ENCODE measurements at places on chromosomes 5 and 9.

- no peak for DNase-seq
Measured at GRCh38 chr5:138305797-138306196, 25.8 kb downstream of the CDC25C start.

DNA sequence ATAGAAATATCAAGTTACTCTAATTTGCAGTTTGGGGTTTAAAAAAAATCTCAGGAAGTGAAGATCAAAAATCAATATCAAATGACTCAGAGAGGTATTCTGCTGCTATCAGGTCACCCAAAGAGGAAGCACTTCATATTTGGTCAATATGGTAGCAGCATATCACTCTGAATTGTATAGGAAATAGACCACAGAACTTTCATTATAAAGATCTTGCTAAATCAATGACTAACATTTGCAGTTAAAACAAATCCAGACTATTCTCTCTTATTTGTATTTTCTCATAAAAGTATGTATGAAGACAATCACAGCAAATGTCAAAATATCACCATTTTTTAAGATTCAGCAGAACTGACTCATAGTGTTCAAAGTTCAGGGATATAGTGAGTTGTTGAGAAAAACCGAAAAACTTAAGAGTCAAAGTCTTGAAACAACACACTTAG, 105.8 kb upstream of the PCSK1 start:
- DNase-seq = no peak

DNA sequence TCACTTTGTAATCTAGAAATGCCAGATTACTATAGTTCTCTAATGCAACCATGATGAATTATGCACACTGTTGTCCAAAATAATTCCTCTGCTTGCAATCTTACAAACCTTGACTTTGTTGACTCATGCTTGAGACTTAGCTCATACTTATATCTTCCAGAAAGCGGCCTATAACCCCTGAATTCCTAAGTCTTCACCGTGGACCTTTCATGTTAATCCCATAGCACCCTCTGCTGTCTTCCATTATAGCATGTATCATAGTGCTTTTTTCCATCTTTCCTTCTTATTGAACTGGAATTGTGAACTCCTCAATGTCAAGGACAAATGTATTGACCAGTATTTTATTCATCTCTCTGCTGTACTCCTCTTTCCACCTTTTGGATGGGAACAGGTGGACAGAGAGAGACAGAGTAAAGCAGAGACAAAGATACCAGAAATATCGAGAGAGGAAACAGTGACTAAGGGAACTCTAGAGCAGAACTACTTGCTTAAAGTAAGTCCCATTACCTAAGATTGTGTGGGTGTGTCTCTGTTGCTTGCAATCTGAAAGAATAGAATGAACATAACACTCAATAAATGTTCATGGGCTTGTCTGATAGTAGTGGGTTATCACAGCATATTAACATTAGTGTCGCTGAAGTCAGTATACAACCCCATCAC, 110.0 kb downstream of the LURAP1L start:
- no peak for DNase-seq

GRCh38 chr5:133882846-133883245, 85.6 kb downstream of the C5orf15 start:
- DNase-seq = no peak

GRCh38 chr5:27748847-27749246, 710.5 kb upstream of the CDH9 start:
- no peak for DNase-seq

DNA sequence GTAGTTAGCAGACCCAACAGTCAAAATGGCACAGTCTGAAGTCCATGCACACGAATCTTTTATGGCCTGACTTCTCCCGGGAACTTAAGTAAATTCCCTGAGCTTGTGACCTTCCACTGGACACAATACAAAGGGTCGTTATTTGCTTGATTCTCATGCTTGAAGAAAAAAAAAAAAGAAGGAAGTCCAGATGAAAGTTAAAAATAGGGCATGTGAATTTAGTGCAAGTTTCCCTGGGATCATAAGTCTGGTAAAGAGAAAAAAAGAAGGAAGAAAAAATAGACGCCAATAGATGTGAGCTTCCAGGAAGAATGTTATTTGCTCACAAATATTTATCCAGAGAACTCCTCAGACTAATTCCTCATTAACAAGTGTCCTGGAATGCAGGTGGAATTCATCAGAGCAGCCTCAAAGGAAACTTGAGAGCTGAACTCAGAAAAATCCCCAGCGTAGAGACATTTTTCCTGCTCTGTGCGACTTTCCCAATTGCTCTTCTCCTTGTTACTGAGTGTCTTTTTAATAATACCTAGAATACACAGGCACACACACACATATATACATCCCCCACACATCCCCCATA, 616.3 kb downstream of the EBF1 start:
- DNase-seq = no peak

- no peak for DNase-seq
Measured at GRCh38 chr9:27726244-27727081, 153.2 kb upstream of the C9orf72 start.

- DNase-seq = no peak
Measured at GRCh38 chr5:100165309-100165708, 369.9 kb upstream of the FAM174A start.

GRCh38 chr9:78676623-78677022, 379.7 kb downstream of the PSAT1 start:
- no peak for DNase-seq

- no peak for DNase-seq
Measured at GRCh38 chr9:120846251-120846889, 3.6 kb upstream of the PSMD5 start.

- DNase-seq = no peak
Measured at GRCh38 chr5:87210743-87211142, 56.9 kb upstream of the RASA1 start.

- no peak for DNase-seq
Measured at GRCh38 chr5:132279801-132280200, 14.4 kb upstream of the SLC22A4 start.

DNA sequence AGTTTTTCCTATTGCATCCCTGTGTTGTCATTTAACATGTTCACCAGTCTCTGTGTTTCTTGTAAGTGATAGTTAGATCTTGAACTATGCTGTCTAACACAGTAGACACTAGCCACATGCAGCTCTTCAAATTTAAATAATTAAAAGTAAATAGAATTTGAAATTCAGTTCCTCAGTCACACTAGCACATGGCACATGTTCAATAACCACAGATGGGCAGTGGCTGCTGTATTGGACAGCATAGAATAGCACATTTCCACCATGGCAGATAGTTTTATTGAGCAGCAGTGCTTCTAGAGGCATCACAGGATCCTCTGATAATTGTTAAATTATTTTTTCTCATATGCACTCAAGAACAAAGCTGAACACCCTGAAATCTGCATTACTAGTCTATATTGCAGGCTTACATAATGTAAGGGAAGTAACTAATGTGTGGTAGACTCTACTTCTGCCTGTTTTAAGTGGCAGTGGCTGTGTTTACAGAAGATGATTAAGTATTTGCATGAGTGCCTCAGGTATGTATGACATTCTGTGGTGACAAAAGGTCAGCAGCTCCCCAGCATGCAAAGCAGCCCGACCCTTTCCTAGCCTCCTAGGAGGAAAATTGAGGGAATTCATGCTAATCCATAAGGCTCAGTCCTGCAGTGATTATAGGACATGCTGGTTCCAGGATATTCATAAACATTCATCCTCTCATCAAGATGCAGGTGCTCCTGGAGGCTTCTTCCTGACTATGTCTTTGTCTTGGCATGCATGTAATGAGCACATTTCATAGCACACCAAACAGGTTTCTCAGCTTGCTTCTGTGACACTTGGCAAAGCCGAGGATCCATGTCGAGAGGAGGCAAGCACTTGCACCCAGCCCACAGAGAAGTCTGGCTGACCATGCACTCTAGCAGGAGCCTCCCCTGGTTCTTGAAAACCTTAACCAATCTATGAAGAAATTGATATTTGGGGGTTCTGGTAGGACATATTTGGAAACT, 45.5 kb downstream of the SH3RF2 start:
- no peak for DNase-seq

GRCh38 chr9:36781533-36781932, 208.8 kb downstream of the MELK start:
- no peak for DNase-seq

DNA sequence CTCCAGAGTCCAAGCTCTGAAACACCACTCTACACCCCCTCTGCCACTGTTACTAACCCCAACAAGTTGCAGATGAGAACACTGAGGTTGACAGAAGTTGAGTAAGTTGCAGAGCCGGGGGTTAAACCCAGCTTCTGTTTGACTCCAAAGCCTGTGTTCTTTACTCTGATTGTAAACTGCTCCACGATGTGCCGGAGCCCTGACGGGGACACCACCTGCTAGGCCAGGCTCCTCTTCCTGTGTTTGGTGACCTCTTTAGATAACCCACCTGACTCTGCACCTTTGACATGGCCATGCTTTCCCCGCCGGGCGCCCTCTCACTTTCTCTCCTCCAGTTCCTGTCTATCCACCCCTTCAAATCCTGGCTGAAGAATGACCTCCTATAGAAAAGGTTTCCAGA, 96.7 kb downstream of the PAX5 start:
- no peak for DNase-seq

GRCh38 chr5:6583049-6583880, 49.6 kb downstream of the NSUN2 start:
- no peak for DNase-seq

- DNase-seq = no peak
Measured at GRCh38 chr5:31186672-31187267, 6.7 kb upstream of the CDH6 start.

GRCh38 chr9:123434619-123435240, 78.7 kb downstream of the CRB2 start:
- DNase-seq = no peak

- no peak for DNase-seq
Measured at GRCh38 chr5:169142264-169142970, 158.5 kb downstream of the SLIT3 start.

GRCh38 chr9:121498150-121498486, 1.5 kb downstream of the GGTA1 start:
- no peak for DNase-seq

DNA sequence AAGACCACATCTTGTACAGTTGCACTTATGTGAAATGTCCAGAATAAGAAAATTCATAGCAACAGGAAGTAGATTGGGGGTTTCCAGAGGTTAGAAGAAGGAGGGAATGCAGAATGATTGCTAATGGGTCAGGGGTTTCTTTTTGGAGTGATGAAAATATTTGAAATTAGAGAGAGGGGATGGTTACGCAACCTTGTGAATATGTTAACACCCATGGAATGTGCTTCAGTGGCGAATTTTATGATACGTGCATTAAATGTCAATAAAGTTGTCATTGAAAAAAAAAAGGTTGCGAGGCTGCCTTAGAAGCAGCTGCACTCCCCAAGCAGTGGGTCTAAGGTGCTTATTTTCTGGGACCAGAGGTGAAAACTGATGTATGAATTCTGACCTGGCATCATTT, 64.4 kb upstream of the SUB1 start:
- DNase-seq = no peak
